ENCODE measurements at places on chromosomes 5 and 9.
A peak's percentile ranks its signal among the peaks of the same experiment; 100 is the strongest.

DNA sequence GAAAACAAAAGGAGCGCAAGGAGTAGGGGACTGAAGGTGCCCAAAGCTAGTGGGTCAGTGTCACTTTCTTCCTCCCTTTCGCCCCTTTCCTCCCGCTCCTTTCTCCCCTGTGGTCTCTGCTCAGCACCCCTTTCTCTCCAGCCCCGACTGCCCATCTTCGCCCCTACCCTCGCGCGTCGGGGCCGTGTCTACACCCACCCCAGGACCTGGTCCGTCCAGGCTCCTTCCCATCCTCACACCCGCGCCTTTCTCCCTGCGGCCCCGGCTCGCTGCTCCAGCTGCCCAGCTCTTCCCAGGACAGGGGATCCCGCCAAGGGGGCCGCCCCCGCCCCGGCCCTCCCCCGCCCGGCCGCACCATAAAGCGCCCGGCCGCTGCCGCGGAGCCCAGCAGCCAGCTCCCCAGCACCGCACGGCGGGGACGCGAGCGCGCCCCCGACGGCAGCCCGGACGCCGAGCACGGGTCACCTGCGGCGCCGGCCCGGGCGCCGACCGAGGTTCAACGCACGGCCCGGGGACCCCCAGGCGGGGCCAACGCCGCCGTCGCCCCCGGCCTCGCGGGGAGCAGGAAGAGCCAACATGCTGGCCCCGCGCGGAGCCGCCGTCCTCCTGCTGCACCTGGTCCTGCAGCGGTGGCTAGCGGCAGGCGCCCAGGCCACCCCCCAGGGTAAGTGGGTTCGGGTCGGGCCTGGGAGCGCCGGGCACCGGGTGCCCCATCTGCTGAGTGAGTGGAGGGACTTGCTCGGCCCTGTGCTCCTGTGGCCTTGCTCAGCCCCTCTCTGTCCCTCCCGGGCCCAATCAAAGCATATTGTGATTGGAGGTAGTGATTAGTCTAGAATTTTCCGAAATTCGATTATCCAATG lies at the start of gene THBS4:
THBS4 (plus strand) TSS at position 387 of the 860 bp plus-strand sequence; CDS start at position 577, 190 bp downstream.
- H3K4me3 ChIP-seq = peak within 1 kb of the TSS; percentile 47
- peaks cover 25% of the 10 kb centered on the region for H3K27me3 ChIP-seq
- H3K36me3 ChIP-seq = no peaks in the 10 kb centered on the region
- no peak for DNase-seq
- peaks cover 5% of the 10 kb centered on the region for H3K4me1 ChIP-seq
- H3K27ac ChIP-seq = no peak within 1 kb of the TSS

GRCh38 chr9:124438091-124438490 lies 12.2 kb upstream of the ADGRD2 start:
- no peak overlapping the region for H3K27ac ChIP-seq
- H3K27me3 ChIP-seq = peaks cover 9% of the 10 kb centered on the region
- no peak overlapping the region for H3K4me3 ChIP-seq
- no peak for DNase-seq
- no peaks in the 10 kb centered on the region for H3K4me1 ChIP-seq

GRCh38 chr9:90007516-90008440 lies 403.0 kb downstream of the GADD45G start:
- no peak overlapping the region for H3K27ac ChIP-seq
- DNase-seq = no peak
- peaks cover 30% of the 10 kb centered on the region for H3K4me1 ChIP-seq

DNA sequence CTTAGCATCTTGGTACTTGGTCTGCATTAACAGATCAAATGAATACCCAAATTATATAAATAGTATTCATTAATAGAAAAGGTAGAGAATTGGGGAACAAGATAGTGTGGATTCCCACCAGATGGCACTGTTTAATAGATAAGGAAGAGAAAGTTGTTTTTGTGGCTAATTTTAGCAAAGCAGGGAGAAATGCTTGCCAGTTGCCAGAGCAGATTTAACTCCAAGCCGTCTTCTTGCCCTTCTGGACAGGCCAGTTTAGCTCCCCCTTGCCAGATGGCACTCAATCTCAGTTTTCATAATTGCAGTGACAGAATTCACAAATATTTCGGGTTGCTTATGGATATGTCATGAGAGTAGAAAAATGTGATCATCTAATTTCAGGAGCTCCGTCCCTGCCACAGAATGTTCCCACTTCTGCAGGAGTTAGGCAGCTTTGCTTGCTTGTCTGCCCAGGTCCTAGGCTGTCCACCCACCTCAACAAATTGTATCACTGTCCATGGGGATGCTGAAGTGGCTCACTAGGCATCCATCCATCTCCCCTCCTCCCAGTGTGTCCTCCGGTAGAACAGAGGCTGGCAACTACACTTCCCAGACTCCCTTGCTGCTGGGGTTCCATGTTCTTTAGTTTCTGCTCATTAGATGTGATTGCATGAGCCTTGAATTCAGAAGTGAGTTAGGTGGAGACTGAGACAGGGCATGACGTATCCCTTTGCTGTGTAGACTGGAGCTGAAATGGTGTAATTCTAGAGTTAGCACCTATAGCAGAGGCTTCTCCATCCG lies 11.8 kb upstream of the HEXB start:
- no peak for DNase-seq
- H3K27ac ChIP-seq = no peak overlapping the region
- H3K27me3 ChIP-seq = peaks cover 8% of the 10 kb centered on the region

GRCh38 chr9:77872863-77873262 lies 158.7 kb downstream of the GNAQ start:
- DNase-seq = no peak
- no peaks in the 10 kb centered on the region for H3K4me1 ChIP-seq
- no peak overlapping the region for H3K4me3 ChIP-seq

- H3K4me1 ChIP-seq = no peaks in the 10 kb centered on the region
- no peaks in the 10 kb centered on the region for H3K27me3 ChIP-seq
- no peaks in the 10 kb centered on the region for H3K36me3 ChIP-seq
- H3K27ac ChIP-seq = no peak overlapping the region
These were observed 357.6 kb upstream of the RPS23 start for GRCh38 chr5:82635561-82636288.

DNA sequence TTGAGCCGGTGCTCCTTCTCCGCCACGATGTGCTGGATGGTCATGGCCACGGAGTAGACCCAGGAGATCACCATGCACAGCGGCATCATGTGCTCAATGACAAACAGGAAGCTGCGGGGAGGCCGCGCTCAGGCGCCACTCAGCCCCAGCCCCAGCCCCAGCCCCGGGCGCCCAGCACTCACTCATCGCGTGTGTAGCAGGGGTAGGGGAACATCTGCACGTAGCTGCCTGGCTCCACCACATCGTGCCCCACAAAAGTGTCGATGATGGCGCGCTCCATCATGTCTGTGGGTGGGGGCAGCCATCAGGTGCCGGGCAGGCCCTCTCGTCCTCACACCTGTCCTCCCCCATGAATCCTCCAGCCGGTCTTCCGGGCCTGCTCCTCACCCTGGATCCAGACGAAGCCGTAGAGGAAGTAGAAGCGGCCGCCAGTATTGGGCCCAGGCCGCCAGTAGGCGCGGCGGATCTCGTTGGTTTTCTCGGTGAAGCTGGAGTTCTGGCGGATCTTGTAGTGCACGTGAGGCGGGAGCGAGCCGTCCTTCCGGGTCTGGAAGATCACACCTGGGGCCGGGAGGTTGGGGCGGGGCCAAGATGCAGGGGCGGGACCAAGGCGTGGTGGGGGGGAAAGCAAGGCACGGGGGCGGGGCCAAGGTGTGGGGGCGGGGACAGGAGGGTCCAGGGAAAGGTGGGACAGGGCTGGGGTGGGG lies 10.1 kb downstream of the ABCA2 start:
- peaks cover 4% of the 10 kb centered on the region for H3K36me3 ChIP-seq
- H3K27ac ChIP-seq = no peak overlapping the region
- H3K27me3 ChIP-seq = no peaks in the 10 kb centered on the region
- no peak for DNase-seq
- H3K4me1 ChIP-seq = peaks cover 4% of the 10 kb centered on the region

DNA sequence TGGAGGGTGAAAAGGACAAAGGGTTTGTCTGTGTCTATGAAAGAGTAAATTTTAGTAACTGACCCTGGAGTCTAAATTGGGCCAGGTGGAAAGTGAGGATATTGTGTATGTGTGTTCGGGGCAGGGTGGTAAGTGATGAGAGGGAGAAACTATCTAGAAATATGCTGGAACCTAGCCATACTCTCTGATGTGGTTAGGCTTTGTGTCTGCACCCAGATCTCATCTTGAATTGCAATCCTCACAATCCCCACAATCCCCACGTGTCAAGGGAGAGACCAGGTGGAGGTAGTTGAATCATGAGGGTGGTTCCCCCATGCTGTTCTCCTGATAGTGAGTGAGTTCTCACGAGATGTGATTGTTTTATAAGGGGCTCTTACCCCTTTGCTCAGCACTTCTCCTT lies 60.6 kb downstream of the COMMD10 start:
- no peaks in the 10 kb centered on the region for H3K4me1 ChIP-seq
- DNase-seq = no peak
- H3K36me3 ChIP-seq = peaks cover 12% of the 10 kb centered on the region
- H3K27ac ChIP-seq = no peak overlapping the region
- no peak overlapping the region for H3K4me3 ChIP-seq

DNA sequence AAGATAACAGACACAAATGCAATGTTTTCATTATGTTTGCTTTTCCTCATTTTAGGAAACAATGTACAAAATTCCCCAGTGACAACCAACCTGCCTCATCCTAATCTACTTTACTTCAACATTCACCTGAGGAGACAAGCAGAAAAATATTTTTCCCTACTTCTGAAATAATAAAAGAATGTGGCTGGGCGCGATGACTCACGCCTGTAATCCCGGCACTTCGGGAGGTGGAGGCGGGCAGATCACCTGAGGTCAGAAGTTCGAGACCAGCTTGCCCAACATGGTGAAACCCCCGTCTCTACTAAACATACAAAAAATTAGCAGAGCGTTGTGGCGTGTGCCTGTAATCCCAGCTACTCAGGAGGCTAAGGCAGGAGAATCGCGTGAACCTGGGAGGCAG lies 36.9 kb downstream of the MYO10 start:
- H3K27ac ChIP-seq = no peak overlapping the region
- no peaks in the 10 kb centered on the region for H3K36me3 ChIP-seq
- no peak overlapping the region for H3K4me3 ChIP-seq
- H3K27me3 ChIP-seq = no peaks in the 10 kb centered on the region
- DNase-seq = no peak

- DNase-seq = no peak
- peaks cover 15% of the 10 kb centered on the region for H3K4me1 ChIP-seq
- H3K4me3 ChIP-seq = peak overlapping the region; percentile 80
- H3K36me3 ChIP-seq = peaks cover 4% of the 10 kb centered on the region
These were observed 353 bp downstream of the SH3PXD2B start for GRCh38 chr5:172453986-172454357.

- H3K27me3 ChIP-seq = no peaks in the 10 kb centered on the region
- no peaks in the 10 kb centered on the region for H3K36me3 ChIP-seq
- H3K4me3 ChIP-seq = no peak overlapping the region
- no peak for DNase-seq
- no peak overlapping the region for H3K27ac ChIP-seq
These were observed 1349.5 kb downstream of the EFNA5 start for GRCh38 chr5:106321242-106321641.

DNA sequence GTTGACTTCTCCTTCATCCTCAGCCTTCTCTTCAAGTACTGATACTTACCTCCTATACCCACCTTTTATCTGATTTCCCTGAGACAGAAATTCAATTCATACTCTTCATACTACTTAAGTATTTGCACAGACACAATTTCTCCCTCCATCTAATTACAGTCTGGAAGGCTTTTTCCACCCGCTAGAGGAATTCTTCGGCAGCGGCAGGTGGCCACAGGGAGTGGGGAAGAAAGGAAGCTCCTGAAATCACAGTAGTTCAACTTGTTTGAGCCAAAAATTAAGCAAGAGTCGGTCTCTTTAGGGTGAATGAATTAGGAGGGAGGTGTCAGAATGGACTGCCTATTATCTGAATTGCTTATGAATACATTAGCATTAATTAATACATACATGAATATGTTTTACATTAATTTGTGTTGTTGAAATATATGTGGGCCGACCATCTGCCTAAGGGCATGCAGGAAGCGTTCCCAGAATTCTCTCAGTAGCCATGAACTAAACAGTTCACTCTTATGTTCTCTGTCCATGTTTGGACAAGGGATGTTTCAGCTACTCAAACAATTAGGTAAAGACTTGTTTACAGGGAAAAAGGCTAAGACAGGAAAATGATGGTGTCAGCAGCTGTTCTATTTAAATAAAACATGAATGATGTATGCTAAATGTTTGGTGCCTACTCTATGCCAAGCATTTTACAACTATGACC lies 101.4 kb upstream of the SMARCA2 start:
- H3K27ac ChIP-seq = no peak overlapping the region
- H3K4me3 ChIP-seq = no peak overlapping the region
- peaks cover 4% of the 10 kb centered on the region for H3K36me3 ChIP-seq
- H3K27me3 ChIP-seq = no peaks in the 10 kb centered on the region
- no peak for DNase-seq

- peaks cover 66% of the 10 kb centered on the region for H3K4me1 ChIP-seq
- peak overlapping the region; percentile 83 for H3K27ac ChIP-seq
- no peak for DNase-seq
- H3K4me3 ChIP-seq = peak overlapping the region; percentile 21
These were observed 16.1 kb downstream of the BASP1 start for GRCh38 chr5:17233488-17233887.

DNA sequence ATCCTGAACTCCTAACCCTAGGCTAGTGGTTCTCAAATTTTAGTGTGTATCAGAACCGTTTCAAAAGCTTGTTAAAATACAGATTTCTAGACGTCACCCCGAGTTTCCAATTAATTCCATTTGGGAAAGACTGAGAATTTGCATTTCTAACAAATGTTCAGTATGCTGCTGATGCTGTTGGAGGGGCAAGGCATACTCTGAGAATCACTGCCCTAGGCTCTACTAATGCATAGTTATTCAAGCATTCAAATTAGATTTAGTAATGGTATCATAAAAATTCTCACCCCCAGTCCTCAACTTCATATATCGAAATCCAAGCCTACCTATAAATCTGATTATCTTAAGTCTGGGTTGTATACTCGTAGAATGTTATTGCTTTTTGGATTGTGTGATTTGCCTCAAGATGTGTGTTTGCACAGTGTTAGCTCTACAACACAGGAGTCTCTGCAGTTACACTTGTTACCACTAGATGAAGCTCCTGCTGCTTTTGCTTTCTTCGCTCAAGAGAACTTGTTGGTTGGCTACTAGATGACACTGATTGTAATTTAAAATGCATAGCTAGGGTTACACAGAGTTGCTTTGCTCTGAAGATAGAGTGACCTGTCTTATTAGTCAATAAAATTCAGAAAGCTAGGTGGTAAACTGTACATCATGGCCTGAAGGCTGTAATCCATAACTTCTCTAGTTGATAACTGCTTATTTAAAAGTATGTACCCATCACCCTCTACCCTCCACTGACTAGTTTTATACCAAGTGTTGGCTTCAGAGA lies 7.5 kb upstream of the ERAP2 start:
- no peaks in the 10 kb centered on the region for H3K36me3 ChIP-seq
- H3K27ac ChIP-seq = peak overlapping the region; percentile 80
- DNase-seq = peak; percentile 51
- peaks cover 31% of the 10 kb centered on the region for H3K4me1 ChIP-seq
- H3K4me3 ChIP-seq = no peak overlapping the region
